A673 (cell line): ENCODE measurements at places on chromosomes 6 and 20.
A peak's percentile ranks its signal among the peaks of the same experiment; 100 is the strongest.

GRCh38 chr6:30766461-30767157 is 22.3 kb upstream of the IER3 start:
- DNase-seq, result no peak

DNA sequence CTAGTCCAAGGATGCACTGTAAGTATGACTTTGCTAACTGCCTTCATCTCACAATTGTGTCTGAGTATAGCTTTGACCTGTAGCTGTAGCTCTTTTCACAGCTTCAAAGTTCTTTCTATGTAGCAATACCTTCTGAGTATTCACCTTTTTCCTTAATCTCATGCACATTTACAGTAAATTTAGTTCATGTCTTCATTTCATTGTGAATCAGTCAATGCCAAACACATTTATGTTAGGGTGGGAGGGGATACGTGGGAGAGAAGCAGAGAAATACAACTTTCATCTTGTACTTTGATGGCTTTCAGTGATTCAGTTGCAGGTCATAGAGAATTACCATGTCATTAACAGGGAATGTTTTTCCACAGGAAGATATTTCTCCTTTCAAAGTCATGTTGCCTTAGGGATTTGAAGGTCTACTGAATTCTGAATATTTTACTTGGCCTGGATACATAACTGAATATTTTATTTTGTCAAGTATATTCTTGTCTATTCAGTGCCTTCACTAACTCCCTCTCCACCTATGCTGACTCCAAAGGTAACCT is 119.2 kb downstream of the TINAG start:
- DNase-seq, result no peak

DNA sequence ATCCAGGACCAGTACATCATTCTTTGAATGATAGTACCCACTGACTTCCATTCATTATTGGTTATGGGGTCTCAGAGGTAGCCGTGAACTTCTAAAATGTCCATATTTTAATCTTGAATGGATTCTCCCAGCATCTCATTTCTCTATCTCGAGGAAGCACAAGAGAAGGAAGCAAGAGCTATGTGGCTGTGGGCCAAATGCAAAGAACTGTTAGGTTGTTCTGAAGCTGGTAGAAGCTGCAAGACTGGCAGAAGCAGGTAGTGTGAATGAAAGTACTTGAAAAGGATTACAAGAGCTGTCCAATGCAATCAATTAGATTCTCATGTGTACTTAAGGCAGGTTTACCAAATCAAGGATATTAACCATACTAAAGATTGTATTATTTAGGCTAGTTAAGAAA is 1131.8 kb downstream of the GRIK2 start:
- no peak for DNase-seq

GRCh38 chr20:62274332-62274950 is 28.4 kb upstream of the ADRM1 start:
- no peak for DNase-seq

GRCh38 chr6:167129159-167129558 is 6.3 kb downstream of the CCR6 start:
- no peak for DNase-seq

DNA sequence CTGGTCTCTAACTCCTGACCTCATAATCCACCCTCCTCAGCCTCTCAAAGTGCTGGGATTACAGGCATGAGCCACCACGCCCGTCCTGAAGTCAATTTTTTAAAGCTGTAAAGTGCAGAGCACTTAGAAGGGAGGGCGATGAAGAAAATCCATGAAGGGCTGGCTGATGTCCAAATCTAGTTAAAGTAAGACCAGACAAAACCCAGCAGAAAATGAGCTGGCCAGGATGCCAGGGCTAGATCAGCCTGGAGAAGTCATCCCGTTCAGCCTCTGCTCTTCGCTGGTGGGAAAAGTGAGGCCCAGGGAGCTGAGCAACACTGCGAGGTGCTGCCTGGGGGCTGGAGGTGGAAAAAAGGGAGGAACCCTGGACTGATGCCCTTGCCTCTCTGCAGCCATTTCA is 3.1 kb downstream of the BPIFB4 start:
- DNase-seq, result no peak

GRCh38 chr6:143882401-143882930 is 18.2 kb downstream of the ZC2HC1B start:
- DNase-seq, result no peak

- no peak for DNase-seq
Measured at GRCh38 chr6:37088897-37089296, 81.1 kb upstream of the PIM1 start.

DNA sequence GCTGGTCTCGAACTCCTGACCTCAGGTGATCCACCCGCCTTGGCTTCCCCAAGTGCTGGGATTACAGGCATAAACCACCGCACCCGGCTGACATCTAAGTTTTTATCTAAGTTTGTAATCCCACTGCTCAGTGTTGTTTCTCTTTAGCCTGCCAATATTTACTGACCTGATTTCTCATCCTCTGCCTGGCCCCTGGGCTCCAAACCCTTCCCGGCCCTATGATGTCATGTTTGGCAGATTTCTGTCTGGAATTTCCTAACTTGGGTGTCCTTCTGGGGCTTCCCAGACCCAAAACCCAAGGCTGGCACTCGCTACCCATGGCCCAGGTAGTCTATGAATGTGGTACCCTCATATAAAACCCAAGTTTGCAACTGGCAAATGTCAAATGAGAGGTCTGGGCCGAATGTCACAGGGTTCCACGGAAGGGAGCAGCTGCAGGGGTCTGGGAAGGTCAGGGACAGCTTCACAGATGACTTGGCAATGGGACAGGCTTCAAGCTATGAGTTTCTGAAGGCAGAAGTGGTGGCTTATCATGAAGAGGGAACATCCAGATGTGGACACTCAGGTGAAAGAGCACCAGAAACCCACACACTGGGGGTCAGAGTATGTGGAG is 54.9 kb downstream of the TMEM170B start:
- no peak for DNase-seq

GRCh38 chr6:3501826-3502500 is 45.1 kb upstream of the SLC22A23 start:
- DNase-seq, result no peak

DNA sequence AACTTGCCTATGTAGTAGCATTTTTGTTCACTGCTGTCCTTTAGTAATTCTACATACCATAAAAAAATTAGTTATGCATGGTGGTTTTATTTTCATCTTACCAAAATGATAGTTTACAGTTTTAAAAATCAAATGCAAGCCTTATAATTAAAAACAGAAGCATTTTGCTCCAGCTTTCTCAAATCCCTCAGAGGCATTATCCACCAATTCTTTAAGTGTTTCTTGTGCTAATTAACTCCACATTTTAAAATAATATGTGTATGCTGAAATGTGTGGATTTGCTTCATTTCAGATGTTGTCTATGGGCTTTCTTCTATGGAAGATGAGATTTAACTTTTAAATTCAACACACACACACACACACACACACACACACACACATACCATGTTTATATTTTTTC is 49.3 kb downstream of the PCSK2 start:
- no peak for DNase-seq

DNA sequence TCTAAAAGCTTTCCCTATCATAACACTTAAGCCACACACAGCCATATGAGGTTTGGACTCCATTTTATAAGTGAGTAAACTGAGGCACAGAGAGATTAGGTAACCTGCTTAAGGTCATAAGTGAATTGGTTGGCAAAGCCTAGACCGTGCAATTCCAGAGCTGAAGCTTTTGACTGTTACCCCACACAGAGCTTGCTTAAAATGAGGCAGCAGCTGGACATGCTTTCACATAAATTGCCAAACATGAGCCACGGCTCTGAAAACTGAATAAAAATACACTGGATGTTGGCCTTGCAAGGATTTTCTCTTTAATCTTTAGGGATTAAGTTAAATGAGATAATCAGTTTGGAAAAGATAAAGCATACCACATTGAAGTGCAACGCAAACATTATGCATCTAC is 2.5 kb downstream of the RIPOR2 start:
- DNase-seq, result no peak

GRCh38 chr20:23744817-23745216 is 5.9 kb downstream of the CST1 start:
- DNase-seq, result no peak

DNA sequence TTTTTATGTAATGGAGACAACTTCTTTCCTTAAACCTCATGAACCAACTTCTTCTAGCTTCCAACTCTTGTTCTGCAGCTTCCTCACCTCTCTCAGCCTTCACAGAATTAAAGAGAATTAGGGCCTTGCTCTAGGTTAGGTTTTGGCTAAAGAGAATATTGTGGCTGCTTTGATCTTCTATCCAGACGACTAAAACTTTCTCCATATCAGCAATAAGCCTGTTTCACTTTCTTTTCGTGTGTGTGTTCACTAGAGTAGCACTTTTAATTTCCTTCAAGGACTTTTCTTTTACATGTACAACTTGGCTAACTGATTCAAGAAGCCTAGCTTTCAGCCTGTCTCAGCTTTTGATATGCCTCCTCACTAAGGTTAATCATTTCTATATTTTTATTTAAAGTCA is 596.1 kb upstream of the NRSN1 start:
- DNase-seq, result no peak

- DNase-seq, result no peak
Measured at GRCh38 chr6:129635396-129636130, 74.4 kb downstream of the ARHGAP18 start.

GRCh38 chr6:73349311-73349710 is 4.8 kb downstream of the DPPA5 start:
- DNase-seq, result no peak

- peak; percentile 87 for DNase-seq
Measured at GRCh38 chr6:85354761-85355618, 94.9 kb upstream of the NT5E start.

- no peak for DNase-seq
Measured at GRCh38 chr6:64736421-64736950, 970.5 kb downstream of the EYS start.

GRCh38 chr20:36092398-36093024 is 62.0 kb upstream of the EPB41L1 start:
- DNase-seq, result no peak

- DNase-seq, result no peak
Measured at GRCh38 chr20:3690413-3690812, 8.6 kb upstream of the ADAM33 start.

- DNase-seq, result no peak
Measured at GRCh38 chr6:56821005-56821432, 133.9 kb upstream of the BEND6 start.

- no peak for DNase-seq
Measured at GRCh38 chr6:24949020-24949569, 13.3 kb upstream of the RIPOR2 start.

DNA sequence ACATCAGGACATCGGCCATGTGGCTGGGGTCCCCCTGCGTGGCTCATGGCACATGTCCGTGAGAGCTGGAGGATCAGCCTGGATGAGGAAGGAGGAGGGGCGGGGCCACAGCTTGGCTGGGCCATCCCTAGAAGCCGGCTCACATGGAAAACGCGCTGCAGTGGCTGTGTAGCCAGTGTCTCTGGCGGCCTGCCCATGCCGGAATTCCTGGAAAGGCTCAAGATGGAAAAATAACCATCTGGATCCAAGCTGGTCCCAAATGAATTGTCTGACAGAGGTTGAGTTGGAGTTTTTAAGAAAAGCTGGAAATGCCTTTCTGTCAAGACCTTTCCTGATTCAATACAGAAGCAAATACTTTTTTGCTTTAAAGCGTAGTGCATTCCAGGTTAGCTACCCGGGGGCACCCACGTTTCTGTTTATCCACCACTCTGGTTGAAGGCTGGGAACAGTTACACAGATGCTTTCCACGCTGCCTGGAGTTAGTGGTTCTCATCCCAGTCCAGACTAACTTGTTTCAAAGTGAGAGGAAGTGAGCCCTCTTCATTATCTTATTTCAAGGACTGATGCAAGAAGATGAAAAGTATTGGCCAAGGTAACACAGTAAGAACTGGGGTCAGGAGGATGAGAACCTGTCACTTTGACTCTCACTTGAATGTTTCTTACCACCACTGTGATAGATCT is 99.0 kb downstream of the GMPR start:
- no peak for DNase-seq

GRCh38 chr20:63224412-63225081 is 8.6 kb upstream of the YTHDF1 start:
- no peak for DNase-seq

GRCh38 chr6:137736048-137736818 is 130.8 kb upstream of the TNFAIP3 start:
- DNase-seq, result no peak

GRCh38 chr6:5205877-5206850 is 54.6 kb downstream of the LYRM4 start:
- DNase-seq, result peak; percentile 71

- no peak for DNase-seq
Measured at GRCh38 chr6:131225127-131225526, 89.9 kb downstream of the AKAP7 start.

DNA sequence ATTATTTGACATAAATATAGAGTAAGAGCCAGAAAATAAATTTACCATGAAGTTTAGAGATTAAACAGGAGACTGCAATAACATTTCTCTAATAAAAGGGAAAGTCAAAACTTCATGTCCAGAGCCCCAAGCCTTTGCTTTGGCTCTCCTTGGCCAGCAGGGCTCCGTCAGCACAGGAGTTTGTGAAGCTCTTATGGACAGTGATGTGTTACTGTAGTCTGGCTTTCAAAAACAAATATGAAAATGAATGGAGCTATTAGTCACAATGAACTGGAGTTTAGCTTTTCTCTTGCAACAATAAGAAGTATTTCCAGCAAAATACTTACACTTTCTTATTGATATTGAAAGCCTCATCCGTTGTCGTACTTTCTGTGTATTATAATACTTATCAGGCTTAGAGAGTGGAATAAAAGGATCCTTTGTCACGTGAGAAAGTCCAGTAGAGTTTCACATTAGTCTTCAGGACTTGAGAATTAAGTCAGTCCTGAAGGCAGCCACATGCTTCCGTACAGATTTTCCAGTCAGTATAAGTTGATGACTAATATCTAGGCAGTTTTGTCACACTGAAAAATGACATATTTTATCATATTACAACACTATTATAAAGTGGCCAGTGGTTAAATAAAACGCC is 117.0 kb upstream of the PRL start:
- peak; percentile 69 for DNase-seq

DNA sequence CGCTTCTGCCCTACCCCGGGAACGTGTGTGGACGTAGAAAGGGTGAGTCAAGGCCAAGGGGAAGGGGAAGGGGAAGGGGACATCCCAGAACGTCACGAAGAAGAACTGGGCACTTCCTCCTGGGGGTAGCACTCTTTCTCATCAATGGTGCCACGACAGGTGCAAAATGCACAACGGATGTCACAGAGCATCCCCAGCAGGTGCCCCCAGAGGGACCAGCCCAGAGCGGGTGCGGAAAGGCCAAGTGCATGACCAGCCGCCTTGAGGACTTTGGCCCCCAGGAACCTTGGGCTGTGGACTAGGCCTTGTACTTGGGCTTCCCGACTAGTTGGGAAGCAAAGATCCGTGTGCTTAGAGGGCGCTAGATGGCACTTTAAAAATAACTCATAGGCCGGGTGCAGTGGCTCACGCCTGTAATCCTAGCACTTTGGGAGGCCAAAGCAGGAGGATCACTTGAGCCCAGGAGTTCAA is 12.1 kb upstream of the SRC start:
- no peak for DNase-seq

- DNase-seq, result peak; percentile 64
Measured at GRCh38 chr6:163355426-163355991, 59.0 kb upstream of the QKI start.

DNA sequence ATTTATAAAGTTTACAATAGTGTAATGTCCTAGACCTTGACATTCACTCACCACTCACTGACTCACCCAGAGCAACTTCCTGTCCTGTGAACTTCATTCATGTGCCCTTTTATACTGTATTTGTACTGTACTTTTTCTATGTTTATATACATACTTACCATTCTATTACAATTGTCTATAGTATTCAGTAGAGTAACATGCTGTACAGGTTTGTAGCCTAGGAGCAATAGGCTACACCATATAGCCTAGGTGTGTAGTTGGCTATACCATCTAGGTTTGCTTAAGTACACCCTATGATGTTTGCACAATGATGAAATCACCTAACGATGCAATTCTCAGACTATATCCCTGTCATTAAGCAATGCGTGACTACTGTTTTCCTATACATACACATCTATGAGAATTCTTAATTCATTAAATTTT is 17.5 kb downstream of the EDEM2 start:
- no peak for DNase-seq
